Mesothelial cell of epicardium (in vitro differentiated cells): ENCODE measurements at places on chromosomes 16 and 17.

DNA sequence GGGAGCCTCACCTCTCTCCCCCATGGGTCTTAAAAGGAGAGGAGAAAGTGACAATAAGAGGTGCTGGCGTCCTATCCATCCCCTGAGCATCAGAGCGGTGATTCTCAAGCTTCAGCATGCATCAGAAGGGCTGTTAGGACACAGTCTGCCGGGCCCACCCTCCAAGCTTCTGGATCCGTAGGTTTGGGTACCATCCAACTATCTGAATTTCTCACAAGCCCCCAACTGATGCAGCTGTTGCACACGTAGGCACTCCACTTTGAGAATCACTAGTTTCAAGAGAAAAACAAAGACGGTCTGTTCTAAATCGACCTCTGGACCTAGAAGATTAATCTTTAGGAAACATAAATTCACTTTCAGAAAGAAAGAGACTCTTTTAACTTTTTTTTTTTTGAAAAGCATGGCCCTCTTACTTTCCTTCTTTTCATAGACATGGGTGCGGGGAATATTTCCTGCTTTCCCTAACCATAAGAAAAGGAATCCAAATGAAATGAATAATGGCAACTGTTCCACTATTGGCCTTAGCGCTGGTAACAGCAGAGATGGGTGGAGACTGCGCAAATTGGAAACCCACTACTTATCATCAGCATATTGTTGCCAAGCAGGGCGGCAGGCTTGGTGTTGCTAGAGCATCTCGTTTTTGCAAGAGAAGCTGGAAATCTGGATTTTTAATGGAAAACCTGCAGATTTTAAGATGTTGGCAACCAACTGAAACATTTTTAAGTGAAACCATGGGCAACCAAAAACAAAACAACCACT is 144.4 kb downstream of the GAS7 start:
- peaks cover 5% of the 10 kb centered on the region for H3K4me1 ChIP-seq
- DNase-seq, result no peak
- no peak overlapping the region for H3K27ac ChIP-seq
- no peaks in the 10 kb centered on the region for H3K27me3 ChIP-seq
- no peaks in the 10 kb centered on the region for H3K36me3 ChIP-seq
- H3K4me3 ChIP-seq, result no peak overlapping the region

GRCh38 chr17:28896884-28897768 is at the start of gene FLOT2:
Gene FLOT2, minus strand, starts transcription at chr17:28897733. Its CDS starts 159 bp downstream, at chr17:28897574.
- peak; percentile 46 for DNase-seq
- peaks cover 3% of the 10 kb centered on the region for H3K36me3 ChIP-seq
- H3K4me3 ChIP-seq, result peak within 1 kb of the TSS; percentile 87
- H3K27me3 ChIP-seq, result no peaks in the 10 kb centered on the region

GRCh38 chr16:57023541-57024249 is 34.3 kb downstream of the NLRC5 start:
- no peaks in the 10 kb centered on the region for H3K4me1 ChIP-seq
- no peak overlapping the region for H3K4me3 ChIP-seq
- H3K36me3 ChIP-seq, result no peaks in the 10 kb centered on the region
- H3K27ac ChIP-seq, result no peak overlapping the region
- H3K27me3 ChIP-seq, result peaks cover 29% of the 10 kb centered on the region

GRCh38 chr17:70251706-70252105 is 82.4 kb downstream of the KCNJ2 start:
- peaks cover 1% of the 10 kb centered on the region for H3K36me3 ChIP-seq
- H3K27ac ChIP-seq, result no peak overlapping the region
- no peaks in the 10 kb centered on the region for H3K27me3 ChIP-seq
- H3K4me3 ChIP-seq, result no peak overlapping the region
- H3K4me1 ChIP-seq, result peaks cover 8% of the 10 kb centered on the region

DNA sequence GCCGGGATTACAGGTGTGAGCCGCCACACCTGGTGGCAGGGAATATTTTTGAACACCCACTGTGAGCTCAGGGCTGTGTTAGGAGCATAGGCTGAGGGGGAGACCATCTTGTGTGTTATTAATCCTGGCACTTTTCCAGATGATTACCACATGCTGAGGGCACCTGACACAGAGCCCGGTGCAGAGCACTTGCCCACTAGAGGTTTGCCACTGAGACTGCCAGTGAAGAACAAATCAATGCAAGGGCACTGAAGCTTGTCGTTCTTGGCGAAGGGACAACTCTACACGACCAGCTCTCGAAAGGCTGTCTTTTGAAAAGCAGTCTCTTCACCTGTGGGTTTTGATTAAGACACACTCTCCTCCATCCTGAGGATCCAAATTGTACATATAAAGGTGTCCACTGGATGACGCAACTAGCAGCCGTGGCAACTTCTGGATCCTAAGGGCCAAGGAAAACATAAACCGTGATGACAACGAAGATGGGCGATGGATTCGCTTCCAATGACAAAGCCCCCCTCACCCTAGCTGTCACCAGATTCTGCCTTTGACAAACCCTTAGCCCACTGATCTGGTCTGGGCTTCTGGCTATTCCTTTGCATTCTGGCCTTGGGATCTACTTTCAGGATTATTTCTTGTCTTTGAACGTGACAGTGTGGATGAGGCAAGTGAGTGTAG is 28.7 kb downstream of the WIPI1 start:
- H3K27me3 ChIP-seq, result no peaks in the 10 kb centered on the region
- H3K36me3 ChIP-seq, result peaks cover 19% of the 10 kb centered on the region
- DNase-seq, result no peak
- H3K27ac ChIP-seq, result no peak overlapping the region

DNA sequence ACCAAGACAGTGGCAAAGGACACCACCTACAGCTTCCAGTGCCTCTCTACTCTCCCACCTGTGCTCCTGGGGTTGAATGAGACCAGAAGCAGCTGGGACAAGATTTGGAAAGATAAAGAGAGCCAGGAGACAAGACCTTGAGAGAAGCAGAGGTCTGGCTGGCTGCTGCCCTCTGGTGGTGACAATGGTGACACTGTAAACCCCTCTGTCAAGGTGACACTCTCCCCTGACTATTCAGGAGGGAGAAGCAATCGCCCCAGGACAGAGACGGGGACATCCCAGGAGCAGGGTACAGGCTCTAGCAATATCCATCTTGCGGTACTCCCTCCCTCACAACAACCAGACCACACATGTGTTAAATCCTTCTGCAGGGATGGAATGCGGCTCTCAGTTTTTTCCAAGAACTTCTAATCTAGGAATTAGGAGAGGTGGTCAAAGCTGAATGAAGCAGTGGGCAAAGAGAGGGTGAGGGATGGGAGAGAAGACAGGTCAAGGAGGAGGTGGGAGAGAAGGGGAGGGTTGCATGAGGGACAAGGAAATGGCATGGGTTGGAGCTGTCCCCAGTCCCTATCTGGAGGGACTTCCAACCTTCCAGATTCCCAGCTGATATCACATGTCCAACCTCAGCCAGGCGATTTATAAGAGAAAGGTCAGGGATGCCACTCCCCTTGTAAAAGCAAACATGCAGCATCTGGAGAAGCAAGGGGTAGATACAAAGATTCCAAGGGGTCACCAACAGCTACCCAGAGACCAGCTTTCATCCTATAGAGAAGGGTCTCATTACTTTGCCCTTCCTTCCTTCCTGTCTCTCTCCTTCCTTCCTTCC is 2.9 kb downstream of the PHOSPHO1 start:
- no peak overlapping the region for H3K27ac ChIP-seq
- H3K4me3 ChIP-seq, result no peak overlapping the region
- no peaks in the 10 kb centered on the region for H3K36me3 ChIP-seq
- peaks cover 91% of the 10 kb centered on the region for H3K27me3 ChIP-seq
- no peak for DNase-seq

GRCh38 chr17:55859301-55859795 is 108.5 kb downstream of the PCTP start:
- DNase-seq, result no peak
- H3K4me1 ChIP-seq, result no peaks in the 10 kb centered on the region
- no peaks in the 10 kb centered on the region for H3K36me3 ChIP-seq
- H3K27ac ChIP-seq, result no peak overlapping the region
- H3K27me3 ChIP-seq, result peaks cover 25% of the 10 kb centered on the region

DNA sequence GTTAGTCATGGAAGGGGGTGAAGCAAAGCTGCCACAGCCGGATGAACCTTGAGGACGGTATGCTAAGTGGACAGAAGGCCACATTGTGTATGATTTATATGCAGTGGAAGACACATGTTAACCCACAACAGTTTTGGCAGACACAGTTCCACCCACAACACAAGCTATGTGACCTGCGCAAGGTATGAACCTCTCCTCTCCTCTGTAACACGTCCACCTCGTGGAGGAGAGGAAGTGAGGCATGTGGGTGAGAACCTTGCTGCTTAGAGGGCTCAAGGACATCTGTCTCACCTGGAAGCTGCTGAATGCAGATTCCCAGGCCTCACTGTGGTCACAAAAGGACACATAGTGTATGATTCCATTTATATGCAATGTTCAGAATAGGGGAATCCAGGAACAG is 136.1 kb upstream of the PLCG2 start:
- H3K4me1 ChIP-seq, result peaks cover 23% of the 10 kb centered on the region
- H3K4me3 ChIP-seq, result no peak overlapping the region
- H3K36me3 ChIP-seq, result peaks cover 5% of the 10 kb centered on the region
- no peak for DNase-seq
- H3K27me3 ChIP-seq, result no peaks in the 10 kb centered on the region

GRCh38 chr16:79329166-79329521 is 271.4 kb downstream of the MAF start:
- no peaks in the 10 kb centered on the region for H3K36me3 ChIP-seq
- no peak overlapping the region for H3K4me3 ChIP-seq
- DNase-seq, result no peak
- peaks cover 4% of the 10 kb centered on the region for H3K4me1 ChIP-seq
- H3K27ac ChIP-seq, result no peak overlapping the region
- peaks cover 44% of the 10 kb centered on the region for H3K27me3 ChIP-seq

- no peak overlapping the region for H3K4me3 ChIP-seq
- H3K4me1 ChIP-seq, result peaks cover 19% of the 10 kb centered on the region
- peaks cover 13% of the 10 kb centered on the region for H3K27me3 ChIP-seq
These were observed 85.2 kb upstream of the NKD1 start for GRCh38 chr16:50462793-50463507.

DNA sequence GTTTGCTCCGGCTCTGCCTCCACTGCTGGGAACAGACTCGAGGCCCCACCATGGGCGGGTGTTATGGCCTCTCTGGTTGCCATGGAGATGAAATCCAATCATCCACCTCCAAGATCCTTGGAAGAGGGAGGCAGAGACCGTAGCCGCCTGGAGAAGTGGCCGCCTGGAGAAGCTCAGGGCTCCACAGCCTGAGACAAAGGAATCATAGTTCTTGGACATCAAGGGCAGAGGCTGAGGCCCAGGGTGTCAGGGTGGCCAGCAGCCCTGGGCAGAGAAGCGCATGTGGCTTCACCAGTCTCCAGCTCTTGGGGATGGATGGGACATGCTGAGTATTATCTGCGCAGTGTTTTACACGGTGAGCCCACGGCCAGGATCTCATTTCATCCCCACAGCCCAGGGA is 36.2 kb downstream of the ABR start:
- H3K4me1 ChIP-seq, result peaks cover 13% of the 10 kb centered on the region
- no peaks in the 10 kb centered on the region for H3K36me3 ChIP-seq
- peak overlapping the region; percentile 39 for H3K27ac ChIP-seq
- no peaks in the 10 kb centered on the region for H3K27me3 ChIP-seq

GRCh38 chr16:14377326-14377725 is 252.7 kb downstream of the PARN start:
- peaks cover 2% of the 10 kb centered on the region for H3K27me3 ChIP-seq
- H3K4me3 ChIP-seq, result no peak overlapping the region
- no peaks in the 10 kb centered on the region for H3K4me1 ChIP-seq
- no peak overlapping the region for H3K27ac ChIP-seq
- no peaks in the 10 kb centered on the region for H3K36me3 ChIP-seq

DNA sequence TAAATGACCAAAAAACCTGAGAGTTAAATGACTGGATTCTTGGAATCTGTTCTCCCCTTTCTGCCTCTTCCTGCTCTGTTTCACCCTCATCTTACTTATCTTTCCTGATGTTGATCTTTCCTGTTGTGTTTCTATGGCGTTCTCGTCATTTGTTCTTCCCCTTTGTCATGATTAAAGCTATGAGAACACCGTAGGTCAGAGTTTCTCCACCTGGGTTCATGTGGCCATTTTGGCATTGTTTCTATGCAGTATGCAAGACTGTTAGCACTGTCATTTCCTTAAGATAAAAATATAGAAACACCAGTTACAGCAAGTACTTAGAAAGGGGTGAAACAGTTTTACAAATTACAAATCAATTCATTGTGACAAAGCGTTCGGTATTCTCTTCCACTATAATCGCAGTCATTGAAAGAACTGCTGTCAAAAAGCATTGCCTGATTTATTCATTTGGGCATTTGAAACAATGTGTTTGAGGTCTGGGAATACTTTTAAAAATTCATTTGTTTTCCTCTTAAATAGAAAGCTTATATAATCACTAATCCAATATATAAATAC is 166.0 kb downstream of the PHKB start:
- no peaks in the 10 kb centered on the region for H3K4me1 ChIP-seq
- no peak overlapping the region for H3K4me3 ChIP-seq
- peaks cover 11% of the 10 kb centered on the region for H3K36me3 ChIP-seq
- H3K27me3 ChIP-seq, result no peaks in the 10 kb centered on the region
- no peak for DNase-seq
- no peak overlapping the region for H3K27ac ChIP-seq

- no peak overlapping the region for H3K4me3 ChIP-seq
- DNase-seq, result no peak
- H3K27ac ChIP-seq, result peak overlapping the region; percentile 21
- H3K27me3 ChIP-seq, result no peaks in the 10 kb centered on the region
These were observed 118.4 kb downstream of the ZNF778 start for GRCh38 chr16:89335803-89336485.

DNA sequence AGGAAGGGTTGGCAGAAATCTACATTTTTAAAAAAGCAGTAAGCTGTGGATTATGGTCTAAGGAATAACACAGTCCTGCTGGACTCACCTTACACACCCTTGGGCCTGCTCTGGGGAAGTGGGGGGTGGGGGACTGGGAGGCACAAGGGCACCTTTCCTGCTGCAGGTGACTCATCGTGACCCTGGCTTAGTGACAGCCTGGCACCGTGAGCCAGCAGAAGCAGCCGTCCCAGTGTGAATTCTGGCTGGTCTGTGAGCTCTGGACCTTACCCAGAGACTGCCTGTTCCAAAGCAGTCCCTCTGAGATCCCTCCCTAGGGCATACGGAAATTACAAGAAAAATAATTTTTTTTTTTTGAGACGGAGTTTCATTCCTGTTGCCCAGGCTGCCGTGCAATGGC is 4.2 kb upstream of the CRK start:
- H3K27me3 ChIP-seq, result no peaks in the 10 kb centered on the region
- H3K4me1 ChIP-seq, result peaks cover 6% of the 10 kb centered on the region
- no peak for DNase-seq
- H3K27ac ChIP-seq, result no peak overlapping the region

DNA sequence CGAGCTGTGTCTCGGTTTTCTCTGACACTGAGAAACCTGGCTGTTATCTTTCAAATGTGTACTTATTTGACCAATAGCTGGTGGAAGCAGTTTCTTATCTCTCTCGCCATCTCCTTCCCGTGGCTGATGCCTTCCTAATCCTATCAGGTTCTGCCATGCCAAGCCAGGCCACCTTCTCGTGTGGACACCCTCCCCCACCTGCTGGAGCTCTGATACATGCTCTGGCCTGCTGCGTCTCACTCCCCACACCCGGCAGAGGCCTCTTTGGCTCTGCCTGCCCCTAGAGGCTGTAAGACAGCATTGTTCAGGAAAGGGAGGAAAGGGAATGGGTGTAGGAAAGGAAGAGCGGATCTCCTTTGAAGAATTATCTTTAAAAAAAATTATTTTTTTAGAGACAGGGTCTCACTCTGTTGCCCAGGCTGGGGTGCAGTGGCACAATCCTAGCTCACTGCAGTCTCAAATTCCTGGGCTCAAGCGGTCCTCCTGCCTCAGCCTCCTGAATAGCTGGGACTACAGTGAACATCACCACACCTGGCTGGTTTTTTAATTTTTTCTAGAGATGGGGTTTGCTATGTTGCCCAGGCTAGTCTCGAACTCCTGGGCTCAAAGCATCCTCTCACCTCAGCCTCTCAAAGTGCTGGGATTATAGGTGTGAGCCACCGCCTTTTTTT is 7.5 kb upstream of the ARMC5 start:
- peak overlapping the region; percentile 51 for H3K4me3 ChIP-seq
- DNase-seq, result no peak
- H3K36me3 ChIP-seq, result no peaks in the 10 kb centered on the region
- no peaks in the 10 kb centered on the region for H3K27me3 ChIP-seq
